ENCODE measurements at places on chromosomes 4 and X. TPM values are rescaled to one million over a fixed set of nuclear protein-coding genes. Genes with fewer than 3 reads are reported as not detected.

DNA sequence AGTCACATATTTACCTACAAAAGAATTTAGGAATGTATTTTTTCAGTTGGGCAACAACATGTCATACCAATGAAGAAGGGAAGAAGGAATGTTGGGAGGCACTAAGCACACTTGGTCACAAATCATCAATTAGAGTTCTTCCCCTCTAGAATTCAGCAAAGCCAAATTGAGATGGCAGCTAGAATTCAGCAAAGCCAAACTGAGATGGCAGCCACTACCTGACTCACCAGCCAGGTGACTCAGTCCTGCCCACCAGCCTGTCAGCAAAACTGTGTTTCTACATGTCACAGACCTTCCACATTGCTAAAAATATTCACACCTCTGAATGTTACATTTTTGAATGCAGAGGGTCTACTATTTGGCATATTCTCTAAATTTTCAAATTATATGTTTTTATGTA is 63.2 kb upstream of the NOCT start:
- H3K27ac ChIP-seq: no peak overlapping the region
- no peaks in the 10 kb centered on the region for H3K27me3 ChIP-seq
- H3K36me3 ChIP-seq: no peaks in the 10 kb centered on the region
- no peak for DNase-seq
- H3K4me1 ChIP-seq: peaks cover 27% of the 10 kb centered on the region
- H3K4me3 ChIP-seq: no peak overlapping the region

- no peaks in the 10 kb centered on the region for H3K36me3 ChIP-seq
- peak; percentile 80 for DNase-seq
- no peaks in the 10 kb centered on the region for H3K4me1 ChIP-seq
- peak overlapping the region; percentile 96 for H3K27ac ChIP-seq
- H3K27me3 ChIP-seq: no peaks in the 10 kb centered on the region
Measured at GRCh38 chr4:173370130-173370476, 651 bp upstream of the SAP30 start.

DNA sequence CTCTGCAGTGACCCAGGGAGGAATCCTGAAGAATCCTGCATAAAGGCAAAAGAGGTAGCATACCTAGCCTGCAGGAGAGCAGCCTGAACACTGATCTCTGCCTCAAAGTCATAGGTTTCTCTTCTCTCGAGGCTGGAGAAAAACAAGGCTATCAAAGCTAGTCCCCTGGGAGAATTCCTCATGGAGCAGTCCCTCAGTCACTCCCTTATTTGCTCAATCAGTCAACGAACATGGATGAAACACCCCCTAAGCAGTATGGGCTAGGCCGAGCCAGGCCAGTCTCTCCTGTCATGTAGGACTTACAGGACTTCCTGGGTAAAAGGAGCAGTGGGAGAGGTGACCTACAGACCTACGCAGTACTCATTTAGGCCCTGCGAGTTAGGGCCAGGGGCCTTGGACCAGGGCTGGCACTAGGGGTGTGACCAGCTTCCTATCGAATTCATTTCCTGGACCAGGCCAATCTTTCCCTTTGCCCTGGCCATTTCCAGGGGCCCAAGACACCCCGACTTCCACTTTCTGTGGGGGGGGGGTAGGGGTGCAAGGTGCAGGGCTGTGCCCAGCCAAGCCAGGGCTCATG is 164.1 kb downstream of the EFNB1 start:
- H3K27ac ChIP-seq: no peak overlapping the region
- H3K4me1 ChIP-seq: peaks cover 6% of the 10 kb centered on the region
- DNase-seq: no peak
- H3K36me3 ChIP-seq: no peaks in the 10 kb centered on the region
- H3K27me3 ChIP-seq: no peaks in the 10 kb centered on the region

DNA sequence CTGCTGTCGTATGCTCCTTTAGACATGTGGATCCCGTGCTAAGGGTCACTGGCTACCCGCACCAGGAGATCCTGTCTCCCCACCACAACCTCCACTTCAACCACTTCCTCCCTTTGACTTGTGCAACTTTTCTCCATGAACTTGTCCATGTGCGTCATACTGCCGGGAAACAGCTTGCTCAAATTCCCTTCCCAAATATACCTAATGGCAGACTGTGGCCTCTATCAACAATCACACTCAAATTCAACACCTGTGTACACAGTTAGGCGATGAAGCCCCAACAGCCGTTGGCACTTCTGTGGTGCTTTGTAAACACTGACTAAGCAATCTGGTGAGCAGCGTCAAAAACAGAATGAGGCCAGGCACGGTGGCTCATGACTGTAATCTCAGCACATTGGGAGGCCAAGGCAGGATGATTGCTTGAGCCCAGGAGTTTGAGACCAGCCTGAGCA is 49.5 kb downstream of the CD99L2 start:
- H3K36me3 ChIP-seq: no peaks in the 10 kb centered on the region
- peak overlapping the region; percentile 45 for H3K27ac ChIP-seq
- peak; percentile 54 for DNase-seq

- H3K4me1 ChIP-seq: no peaks in the 10 kb centered on the region
- no peak for DNase-seq
- peaks cover 19% of the 10 kb centered on the region for H3K36me3 ChIP-seq
- no peak overlapping the region for H3K27ac ChIP-seq
- no peaks in the 10 kb centered on the region for H3K27me3 ChIP-seq
Measured at GRCh38 chr4:3316146-3316545, 23.3 kb downstream of the RGS12 start.

DNA sequence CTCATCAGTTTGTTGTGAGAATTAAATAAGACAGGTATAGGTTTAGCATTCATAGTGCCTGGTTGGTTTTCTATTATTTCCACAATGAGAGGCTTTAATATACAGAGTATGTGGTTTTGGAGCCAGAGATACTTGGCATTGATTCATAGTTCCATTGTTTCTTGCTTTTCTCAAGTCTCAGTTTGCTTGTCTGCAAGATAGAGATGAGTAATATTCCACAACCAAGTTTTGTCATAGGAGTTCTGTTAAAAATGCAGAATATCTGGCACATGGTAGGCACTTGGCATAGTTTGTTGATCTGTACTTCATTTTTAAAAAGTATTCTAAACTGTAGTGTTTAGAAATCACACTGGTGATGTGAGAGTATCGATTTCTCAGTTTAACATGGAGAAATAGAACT is 37.5 kb upstream of the EDA2R start:
- no peaks in the 10 kb centered on the region for H3K27me3 ChIP-seq
- no peak overlapping the region for H3K27ac ChIP-seq
- no peaks in the 10 kb centered on the region for H3K36me3 ChIP-seq
- no peak overlapping the region for H3K4me3 ChIP-seq

DNA sequence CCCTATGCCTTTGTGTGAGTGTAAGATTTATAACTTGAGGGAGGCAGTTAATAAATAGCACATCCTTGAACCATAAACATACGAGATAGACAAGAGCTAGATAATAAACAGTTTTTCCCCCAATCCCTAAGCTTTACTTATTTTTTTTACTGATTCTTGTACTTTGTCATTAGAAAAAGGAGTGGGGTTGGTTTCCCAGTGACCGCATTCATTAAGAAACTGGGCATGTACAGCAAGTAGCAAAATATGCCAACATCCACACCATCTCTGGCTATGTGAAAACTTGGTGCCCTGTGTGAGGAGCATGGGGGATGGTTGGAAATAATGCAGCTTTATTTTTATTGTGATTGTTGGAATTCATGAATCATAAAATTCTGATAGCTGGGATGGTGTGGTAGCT is 176.2 kb downstream of the CBR4 start:
- H3K4me1 ChIP-seq: peaks cover 18% of the 10 kb centered on the region
- H3K27ac ChIP-seq: peak overlapping the region; percentile 88
- peak overlapping the region; percentile 57 for H3K4me3 ChIP-seq
- H3K36me3 ChIP-seq: no peaks in the 10 kb centered on the region

The GK gene
- total RNA-seq: 65.9 TPM

The MAGEC3 gene
- not detected for total RNA-seq

The TMPRSS11B gene
- total RNA-seq: not detected

- H3K4me1 ChIP-seq: peaks cover 6% of the 10 kb centered on the region
- H3K4me3 ChIP-seq: no peak overlapping the region
- no peak for DNase-seq
- peaks cover 94% of the 10 kb centered on the region for H3K27me3 ChIP-seq
- no peaks in the 10 kb centered on the region for H3K36me3 ChIP-seq
Measured at GRCh38 chrX:635428-636090, 5.0 kb downstream of the SHOX start.

The PNMA6A gene
- total RNA-seq: 3.1 TPM

The GAGE13 gene
- total RNA-seq: not detected

GRCh38 chr4:139115226-139115625 is 61.8 kb downstream of the ELF2 start:
- no peaks in the 10 kb centered on the region for H3K27me3 ChIP-seq
- DNase-seq: no peak
- H3K27ac ChIP-seq: no peak overlapping the region

DNA sequence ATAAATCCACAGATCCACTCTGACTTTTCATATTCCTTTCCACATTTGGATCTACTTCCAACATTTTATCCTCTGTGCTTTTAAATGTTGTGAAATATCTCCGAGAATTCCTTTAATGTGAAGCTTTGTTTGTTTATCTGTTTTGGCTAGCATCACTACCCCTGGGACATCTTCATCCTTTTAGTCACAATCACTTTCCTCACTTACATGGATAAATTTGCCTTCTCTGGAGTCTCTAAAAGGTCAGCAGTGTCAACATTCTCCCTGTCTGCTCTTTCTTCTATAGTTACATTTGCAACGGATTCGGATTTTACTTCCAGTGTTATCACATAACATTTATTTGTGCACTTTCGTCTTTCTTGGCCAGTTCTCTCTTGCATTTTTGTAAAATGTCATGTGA is 34.2 kb upstream of the LRAT start:
- DNase-seq: no peak
- H3K4me3 ChIP-seq: no peak overlapping the region
- no peaks in the 10 kb centered on the region for H3K4me1 ChIP-seq

Data from left lung (tissue), 14 donors.